ENCODE measurements at places on chromosomes 16 and 17.

GRCh38 chr17:29826114-29826692 is 103.8 kb downstream of the SSH2 start:
- DNase-seq: no peak

DNA sequence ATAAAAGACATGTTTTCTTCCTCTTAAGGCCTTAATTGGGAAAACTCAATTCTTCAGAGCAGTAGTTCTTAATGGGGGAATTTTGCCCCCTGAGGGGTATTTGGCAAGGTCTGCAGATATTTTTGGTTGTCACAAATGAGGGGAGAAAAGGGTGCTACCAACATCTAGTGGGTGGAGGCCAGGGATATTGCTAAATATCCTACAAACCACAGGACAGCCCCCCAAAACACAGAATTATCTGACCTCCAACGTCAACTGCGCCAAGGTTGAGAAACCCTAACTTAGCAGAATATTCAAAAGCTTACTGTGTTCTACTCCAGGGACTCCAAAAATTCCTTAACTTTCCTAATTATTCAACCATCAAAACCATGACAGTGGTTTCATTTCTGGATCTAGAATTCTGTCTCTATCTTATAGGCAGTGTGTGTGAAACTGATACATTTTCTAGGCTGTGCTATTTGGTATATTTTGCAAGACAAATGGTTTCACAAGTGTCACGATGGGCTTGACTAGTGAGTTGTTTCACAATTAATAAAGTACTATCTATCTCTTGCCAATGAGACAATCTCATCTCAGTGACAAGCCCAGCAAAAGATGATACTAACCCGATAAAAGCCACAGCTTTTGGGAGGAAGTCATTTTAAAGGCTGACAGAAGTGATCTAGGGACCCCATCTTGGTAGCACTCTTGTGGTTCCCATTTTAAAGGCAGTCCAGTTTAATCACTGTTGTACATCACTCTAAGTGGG is 14.7 kb downstream of the TXNDC11 start:
- DNase-seq: no peak

GRCh38 chr17:62819511-62820221 is 11.6 kb upstream of the MARCHF10 start:
- no peak for DNase-seq

DNA sequence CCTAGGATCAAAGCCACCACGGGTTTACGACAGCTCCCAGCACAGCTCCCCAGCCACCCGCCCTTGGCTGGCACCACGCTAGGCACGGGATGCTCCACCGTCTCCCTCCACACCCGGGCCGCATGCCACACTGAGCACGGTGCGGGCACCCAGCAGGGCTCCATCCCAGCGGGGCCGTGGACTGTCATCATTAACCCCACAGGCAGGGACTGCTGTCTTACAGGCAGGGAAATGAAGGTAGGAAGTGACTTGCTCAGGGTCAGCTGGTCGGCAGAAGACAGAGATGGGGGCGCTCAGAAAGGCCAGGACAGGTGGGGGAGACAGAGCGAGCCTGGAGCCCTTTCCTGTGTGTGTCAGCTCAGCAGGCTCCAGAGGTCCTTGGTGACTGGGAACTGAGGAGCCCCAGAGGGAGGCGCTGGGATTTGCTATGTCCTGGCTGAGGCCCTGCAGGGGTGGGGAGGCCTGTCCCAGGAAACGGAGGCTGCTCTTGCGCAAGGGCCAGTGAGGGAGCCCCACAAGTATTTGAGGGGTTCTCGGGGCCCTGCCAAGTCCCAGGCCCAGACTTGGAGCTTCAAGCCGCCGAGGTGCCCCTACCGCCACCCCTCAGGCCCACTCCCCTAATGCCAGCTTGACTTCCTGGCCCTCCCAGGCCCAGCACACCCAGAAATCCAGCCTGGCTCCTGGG is 3.2 kb downstream of the UBALD1 start:
- no peak for DNase-seq
